ENCODE measurements at places on chromosomes 6 and 20.
A peak's percentile ranks its signal among the peaks of the same experiment; 100 is the strongest.

GRCh38 chr20:57456116-57456515 lies 64.9 kb downstream of the RBM38 start:
- DNase-seq: no peak

DNA sequence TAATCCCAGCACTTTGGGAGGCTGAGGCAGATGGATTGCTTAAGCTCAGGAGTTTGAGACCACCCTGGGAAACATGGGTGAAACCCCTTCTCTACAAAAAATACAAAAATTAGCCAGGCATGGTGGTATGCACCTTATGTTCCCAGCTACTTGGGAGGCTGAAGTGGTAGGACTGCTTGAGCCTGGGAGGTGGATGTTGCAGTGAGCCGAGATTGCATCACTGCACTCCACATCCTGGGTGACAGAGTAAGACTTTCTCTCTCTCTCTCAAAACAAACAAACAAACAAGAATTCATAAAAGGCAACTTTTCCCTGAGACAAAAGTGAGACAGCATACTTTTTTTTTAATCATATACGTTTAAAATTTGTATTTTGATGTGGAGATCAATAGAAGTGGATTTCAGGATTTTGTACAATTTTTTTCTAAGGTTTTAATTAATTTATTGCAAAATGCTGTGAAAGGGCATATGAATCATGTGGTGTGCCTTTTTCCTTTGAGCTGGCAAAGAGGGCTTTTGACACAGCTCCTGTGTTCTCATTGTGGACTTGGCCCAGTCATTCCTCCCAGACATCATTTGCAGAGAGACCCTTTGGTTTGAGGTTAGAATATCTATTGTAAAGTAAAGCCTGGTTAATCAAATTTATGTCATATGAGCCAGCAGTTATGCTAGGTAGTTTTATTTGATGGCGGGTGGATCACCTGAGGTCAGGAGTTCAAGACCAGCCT lies 77.1 kb downstream of the TULP4 start:
- DNase-seq: no peak

DNA sequence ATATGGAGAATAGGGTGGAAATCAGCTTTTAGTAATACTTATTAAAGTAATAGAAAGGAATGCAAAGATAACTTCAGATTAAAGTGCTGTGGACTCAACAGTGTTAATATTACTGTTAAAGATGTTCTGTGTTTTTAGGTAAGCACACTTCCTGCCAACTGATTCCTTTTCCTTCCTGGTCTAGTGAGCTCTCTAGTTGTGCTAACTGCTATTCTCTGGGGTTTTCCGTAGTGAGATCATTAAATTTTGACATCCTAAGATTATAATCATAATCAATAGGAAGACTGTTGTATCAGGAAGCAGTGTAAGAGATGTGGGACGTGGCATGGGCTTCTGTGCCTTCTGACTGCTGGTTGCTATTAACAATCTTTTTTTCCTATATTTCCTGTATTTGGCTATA lies 1.2 kb upstream of the TMEM217 start:
- no peak for DNase-seq

- DNase-seq: no peak
Observed at GRCh38 chr6:144317736-144318135, 32.6 kb downstream of the UTRN start.

DNA sequence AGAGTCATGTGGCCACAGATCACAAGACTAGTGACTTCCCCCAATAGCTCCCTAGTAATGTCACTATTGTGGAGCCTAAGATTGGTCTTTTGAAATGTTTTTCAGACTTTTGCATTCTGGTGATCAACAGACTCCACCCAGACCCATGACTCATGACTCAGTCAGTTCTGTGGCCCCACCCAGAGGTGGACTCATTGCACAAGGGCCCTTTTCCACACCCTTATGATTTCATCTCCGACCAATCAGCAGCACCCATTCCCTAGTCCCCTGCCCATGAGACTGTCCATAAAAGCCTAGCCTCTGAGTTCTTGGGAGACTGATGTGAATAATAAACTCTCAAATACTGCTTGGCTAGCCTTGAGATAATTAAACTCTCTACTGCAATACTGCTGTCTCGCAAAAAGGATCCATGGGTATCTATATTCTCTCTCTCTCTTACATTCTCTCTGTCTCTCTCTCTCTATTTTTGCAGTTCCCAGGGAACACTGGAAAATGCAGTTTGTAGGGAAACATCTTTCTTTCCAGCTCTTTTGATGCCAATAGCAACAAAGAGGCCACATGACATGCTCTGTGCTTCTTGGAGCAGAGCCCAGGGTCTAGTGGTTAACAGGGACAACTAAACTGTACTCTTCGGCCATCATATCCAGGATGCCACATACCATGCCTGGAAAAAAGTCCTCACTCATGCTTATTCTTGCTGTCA lies 71.3 kb upstream of the IYD start:
- no peak for DNase-seq

GRCh38 chr6:132498638-132499037 lies 14.3 kb downstream of the STX7 start:
- no peak for DNase-seq

DNA sequence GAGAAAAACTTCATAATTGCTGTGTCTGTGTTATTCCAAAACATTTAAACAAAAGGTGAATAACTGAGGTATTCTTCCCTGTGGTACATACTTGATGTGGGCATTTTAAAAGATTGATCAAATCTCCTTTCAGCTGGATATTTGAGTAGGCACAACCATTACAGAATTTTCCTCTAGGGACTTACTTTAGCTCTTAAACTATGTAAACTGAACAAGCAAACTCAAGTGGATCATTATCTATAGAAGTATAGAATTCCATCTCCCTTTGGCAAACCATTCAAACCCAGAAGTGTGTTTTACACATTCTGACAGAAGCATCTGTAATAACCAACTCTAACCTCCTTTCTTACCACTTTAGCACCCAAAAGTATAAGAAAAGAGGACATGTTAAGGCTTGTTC lies 241.4 kb downstream of the ESR1 start:
- DNase-seq: no peak

DNA sequence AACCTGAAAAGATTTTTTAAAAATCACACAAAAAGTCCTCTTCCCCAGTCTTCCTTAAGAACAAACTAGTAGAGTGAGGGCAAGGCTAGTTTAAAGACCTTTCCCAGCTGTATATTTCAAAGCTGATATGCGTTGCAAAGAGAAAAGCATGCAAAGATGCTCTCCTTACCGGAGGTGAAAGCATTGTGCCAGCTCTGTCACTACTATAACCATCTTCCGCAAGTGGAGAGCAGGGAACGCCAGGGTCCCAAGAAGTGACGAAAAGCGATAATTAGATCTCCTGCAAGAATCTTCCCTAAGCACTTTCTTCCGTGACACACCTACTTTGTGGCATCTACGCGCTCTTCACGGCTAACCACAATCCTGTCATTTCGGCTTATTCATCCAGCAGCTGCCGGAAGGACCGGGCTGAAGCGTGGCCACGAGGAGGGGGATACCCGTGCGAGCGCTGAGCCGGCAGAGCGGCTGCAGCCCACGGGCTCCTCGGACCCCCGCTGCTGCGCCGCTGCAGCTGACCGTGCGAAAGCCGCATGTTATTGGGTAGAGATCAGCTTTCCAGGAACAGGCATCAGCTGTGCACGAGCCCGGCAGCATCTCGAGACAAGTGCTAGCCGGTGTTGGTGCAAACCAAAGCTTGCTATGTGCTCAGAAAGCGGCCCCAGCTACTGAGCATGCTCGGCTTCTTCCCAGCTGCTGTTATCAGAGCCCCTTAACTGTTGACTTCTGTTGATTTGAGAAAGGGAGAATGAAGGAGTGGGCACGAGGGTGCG lies 57.2 kb upstream of the ARHGAP18 start:
- peak; percentile 41 for DNase-seq

GRCh38 chr20:6683021-6683977 lies 84.2 kb upstream of the BMP2 start:
- DNase-seq: no peak

DNA sequence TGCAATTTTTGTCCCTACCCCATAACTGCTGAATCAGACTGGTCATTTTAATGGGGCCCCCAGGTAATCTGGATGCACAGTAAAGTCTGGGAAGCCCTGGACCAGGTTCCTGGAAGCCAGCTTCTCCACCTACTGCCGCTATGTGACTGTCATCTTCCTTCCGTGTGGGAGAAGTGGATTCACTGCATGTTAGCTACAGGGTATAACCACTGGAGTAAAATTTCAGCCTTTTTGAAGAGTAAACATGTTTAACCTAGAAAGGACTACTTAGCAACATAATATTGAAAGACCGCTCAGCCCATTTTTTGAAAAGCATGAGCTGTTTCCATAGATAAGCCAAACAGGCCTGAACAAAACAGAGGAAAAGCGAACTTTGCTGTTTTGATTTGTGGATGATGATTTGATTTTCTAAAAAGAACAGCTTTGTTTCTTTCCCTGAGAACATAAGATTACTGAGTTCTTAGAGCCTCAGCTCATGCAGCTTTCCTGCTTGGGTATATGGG lies 208.1 kb downstream of the PLCB4 start:
- DNase-seq: no peak

DNA sequence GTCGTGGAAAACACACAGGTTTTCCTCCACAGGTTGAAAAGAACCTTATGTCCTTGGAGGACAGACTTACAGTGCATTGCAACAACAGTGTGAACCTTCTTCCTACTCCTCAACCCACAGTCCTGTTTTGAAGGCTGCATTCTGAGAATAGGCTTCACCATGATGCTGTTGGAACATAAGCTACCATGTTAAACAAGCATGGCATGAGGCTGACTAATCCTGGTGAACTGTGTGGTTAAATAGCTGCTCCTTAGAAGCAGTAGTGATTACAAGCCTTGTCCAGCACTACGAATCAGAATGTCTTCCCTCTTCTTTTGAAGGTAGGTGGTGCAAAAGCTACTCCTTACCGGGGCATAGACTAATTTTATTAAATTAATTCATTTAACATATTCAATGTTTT lies 368.5 kb upstream of the EPHA7 start:
- DNase-seq: no peak

- DNase-seq: no peak
Observed at GRCh38 chr6:24493945-24494820, 586 bp upstream of the ALDH5A1 start.

DNA sequence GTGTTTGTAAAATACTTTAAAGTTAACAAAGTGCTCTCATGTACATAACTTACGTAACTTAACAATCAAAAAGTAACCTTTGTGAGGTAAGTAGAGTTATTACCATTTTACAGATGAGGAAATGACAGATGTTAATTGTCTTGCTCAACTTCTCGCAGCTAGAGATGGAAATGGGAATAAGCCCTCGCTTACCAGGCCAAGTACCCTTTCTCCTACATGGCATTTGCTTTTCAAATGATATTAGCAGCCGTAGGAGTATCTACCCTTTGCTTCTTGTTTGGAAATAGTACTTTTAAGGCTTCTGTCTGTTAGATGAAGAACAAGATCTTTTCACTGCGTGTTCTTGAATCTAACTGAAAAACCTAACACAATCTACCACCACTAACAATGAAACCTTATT lies 15.5 kb downstream of the STX11 start:
- no peak for DNase-seq

DNA sequence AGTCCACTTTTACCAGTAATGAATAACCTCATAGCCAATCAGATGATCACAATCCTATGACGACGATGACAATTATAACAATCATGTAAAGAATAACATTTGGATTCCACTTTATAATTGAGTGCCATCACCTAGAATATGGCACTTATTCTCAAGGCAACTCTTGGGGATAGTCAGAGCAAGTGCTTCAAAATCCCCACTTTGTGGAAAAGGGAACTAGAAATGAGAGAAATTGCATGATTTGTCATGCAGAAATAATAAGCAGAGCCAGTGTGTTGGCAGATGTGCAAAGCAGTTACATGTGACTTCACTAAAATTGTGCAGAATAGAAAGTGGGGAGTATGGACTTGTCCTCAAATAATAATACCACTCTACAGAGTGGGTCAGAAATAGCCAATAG lies 41.3 kb downstream of the FRK start:
- no peak for DNase-seq
